ENCODE measurements at places on chromosomes 7 and 10. TPM values are rescaled to one million over a fixed set of nuclear protein-coding genes. Genes with fewer than 3 reads are reported as not detected.

DNA sequence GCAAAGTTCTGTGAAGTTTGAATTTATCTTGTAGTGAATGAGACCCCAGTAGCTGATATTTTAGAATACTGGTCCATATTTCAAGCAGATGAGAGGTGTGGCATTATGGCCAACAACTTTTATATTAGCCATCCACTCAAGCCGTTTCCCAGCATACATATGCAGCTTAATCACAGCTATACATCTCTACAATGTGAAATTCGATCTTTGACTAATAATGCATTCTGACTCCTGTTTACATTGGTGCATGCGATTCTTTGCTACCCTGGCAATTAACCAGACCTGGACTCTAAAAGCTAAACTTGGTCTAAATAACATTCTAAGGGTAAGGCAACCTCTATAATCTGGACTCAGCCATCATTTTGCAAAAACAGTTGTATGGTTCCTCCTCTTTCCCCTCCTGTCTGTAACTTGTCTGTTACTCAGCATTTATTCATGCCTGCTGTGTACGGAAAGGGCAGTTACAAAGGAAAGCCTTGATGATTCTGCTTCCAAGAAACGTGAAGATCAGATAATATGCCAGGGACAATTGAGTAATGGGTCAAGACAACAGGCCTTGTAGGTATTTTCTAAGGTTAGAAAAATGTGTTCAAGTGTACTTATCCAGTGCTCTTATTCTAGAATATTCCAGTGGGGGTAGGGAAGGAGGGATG lies 50.6 kb downstream of the PNLIPRP2 start:
- no peaks in the 10 kb centered on the region for H3K4me1 ChIP-seq
- no peak overlapping the region for H3K4me3 ChIP-seq
- H3K27ac ChIP-seq: no peak overlapping the region
- no peaks in the 10 kb centered on the region for H3K27me3 ChIP-seq

- DNase-seq: no peak
- no peak overlapping the region for H3K27ac ChIP-seq
- H3K4me3 ChIP-seq: peak overlapping the region; percentile 57
- H3K36me3 ChIP-seq: no peaks in the 10 kb centered on the region
- H3K27me3 ChIP-seq: peaks cover 18% of the 10 kb centered on the region
These were observed 900 bp downstream of the CDHR1 start for GRCh38 chr10:84195044-84195830.

GRCh38 chr10:129965959-129966358 lies 1.9 kb upstream of the EBF3 start:
- no peaks in the 10 kb centered on the region for H3K27me3 ChIP-seq
- H3K4me1 ChIP-seq: no peaks in the 10 kb centered on the region
- peak overlapping the region; percentile 83 for H3K4me3 ChIP-seq
- DNase-seq: no peak

PPIA gene
- total RNA-seq: 463 TPM

Measured in psoas muscle (tissue), 8 donors.